ENCODE measurements at places on chromosomes 3 and 15.
A peak's percentile ranks its signal among the peaks of the same experiment; 100 is the strongest.

- no peak for DNase-seq
Measured at GRCh38 chr15:80059786-80060355, 395 bp downstream of the ZFAND6 start.

DNA sequence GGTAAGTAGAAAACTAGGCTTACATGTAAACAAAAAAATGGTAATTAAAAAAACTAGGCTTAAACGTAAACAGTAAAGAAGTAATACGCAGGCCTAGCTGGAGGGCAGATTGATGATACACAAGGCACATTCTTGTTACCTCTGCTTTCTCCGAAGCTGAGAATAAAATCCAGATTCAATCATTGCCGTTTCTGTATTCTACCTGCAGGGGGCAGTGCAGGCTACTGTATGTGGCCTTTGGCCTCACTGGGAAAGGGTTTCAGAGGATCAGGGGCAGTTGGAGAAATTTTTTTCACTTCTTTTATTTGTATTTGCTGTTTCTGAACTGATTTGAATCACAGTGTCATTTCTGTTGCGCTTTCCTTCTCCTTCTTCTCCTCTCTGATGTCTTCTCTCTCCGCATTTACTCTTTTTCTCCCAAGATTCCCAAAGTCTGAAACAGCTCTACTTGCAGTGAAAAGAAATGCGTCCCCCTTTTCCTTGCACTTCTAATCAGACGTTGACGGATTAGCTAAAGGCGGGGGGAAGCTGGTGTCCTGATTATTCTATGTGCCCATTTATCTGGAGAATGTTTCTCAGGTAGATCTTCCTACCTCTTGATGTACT is 67.1 kb upstream of the MCTP2 start:
- peak; percentile 22 for DNase-seq

- DNase-seq = no peak
Measured at GRCh38 chr15:42616107-42616506, 40.7 kb downstream of the STARD9 start.

DNA sequence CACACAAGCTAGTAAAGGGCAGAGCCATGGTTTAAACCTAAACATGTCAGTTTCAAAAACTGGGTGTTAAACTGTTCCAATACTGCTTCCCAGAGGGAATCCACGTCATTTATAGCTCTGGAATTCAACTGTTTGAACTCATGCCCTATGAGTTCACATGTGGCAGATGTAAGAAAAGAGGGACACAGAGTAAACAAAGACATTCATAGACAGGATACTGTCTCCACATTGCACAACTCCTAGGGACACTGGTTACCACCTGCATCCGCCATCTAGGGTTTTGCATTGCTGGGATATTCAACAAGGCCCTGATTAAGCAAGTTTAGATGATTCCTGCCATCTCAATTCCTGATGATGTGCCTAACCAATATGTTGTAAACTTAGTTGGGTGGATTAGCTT is 134.1 kb upstream of the COL8A1 start:
- no peak for DNase-seq

- DNase-seq = no peak
Measured at GRCh38 chr3:162022911-162023310, 526.3 kb downstream of the OTOL1 start.

DNA sequence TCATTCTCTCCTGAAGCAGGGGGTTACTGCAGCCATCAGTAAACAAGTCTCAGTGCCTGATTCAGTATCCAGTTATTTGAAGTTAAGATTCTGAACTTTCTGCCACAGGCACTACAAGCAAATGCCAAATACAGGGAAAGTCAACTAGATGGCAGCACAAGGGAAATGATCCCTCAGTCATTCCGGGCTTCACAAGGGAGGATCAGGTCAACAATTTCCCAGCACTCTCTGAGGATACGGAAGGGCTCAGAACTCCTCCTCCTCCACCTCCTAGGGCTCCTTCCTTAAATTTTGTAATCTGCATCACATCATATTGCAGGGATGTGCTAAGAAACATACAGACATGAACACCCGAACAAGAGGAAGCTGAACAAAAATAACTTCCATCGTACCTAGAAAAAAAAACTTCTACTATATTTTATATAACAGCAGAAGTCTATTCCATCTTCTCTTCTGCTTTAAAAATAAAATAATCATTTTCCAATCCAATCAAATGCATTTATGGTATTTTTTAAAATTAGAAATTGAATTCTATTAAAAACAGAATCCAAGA is 187.1 kb downstream of the FMN1 start:
- no peak for DNase-seq

- DNase-seq = no peak
Measured at GRCh38 chr3:159560214-159560979, 428.2 kb upstream of the IL12A start.

- no peak for DNase-seq
Measured at GRCh38 chr15:58457466-58457965, 25.7 kb downstream of the LIPC start.

DNA sequence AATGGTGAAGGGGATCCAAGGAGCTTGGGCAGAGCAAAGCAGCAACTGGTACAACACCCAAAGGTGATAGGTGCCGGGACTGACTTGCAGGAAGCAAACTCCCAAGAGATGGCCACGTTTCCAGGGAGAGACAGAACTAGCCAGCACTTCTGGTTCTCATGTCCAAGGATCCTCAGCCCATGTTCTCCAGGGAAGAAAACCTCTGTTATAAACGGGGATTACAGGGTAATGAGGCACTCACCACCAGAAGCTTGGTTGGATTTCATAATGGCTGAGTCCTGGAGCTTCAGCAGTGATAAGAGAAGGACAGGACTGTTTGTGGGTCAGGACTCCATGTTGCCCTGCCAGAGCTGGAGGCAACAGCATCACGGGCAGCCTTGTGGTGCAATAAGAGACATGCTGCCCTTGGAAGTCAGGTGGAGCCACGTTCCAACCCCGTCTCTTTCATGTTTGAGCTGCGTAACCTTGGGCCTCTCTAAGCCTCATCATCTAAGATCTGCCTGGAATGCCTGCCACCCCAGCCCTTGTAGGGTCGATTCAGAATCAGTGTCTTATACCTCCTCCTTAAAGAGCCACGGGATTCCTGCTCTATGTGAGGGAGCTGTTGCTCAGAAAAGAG is 181.0 kb downstream of the ABHD5 start:
- DNase-seq = no peak

DNA sequence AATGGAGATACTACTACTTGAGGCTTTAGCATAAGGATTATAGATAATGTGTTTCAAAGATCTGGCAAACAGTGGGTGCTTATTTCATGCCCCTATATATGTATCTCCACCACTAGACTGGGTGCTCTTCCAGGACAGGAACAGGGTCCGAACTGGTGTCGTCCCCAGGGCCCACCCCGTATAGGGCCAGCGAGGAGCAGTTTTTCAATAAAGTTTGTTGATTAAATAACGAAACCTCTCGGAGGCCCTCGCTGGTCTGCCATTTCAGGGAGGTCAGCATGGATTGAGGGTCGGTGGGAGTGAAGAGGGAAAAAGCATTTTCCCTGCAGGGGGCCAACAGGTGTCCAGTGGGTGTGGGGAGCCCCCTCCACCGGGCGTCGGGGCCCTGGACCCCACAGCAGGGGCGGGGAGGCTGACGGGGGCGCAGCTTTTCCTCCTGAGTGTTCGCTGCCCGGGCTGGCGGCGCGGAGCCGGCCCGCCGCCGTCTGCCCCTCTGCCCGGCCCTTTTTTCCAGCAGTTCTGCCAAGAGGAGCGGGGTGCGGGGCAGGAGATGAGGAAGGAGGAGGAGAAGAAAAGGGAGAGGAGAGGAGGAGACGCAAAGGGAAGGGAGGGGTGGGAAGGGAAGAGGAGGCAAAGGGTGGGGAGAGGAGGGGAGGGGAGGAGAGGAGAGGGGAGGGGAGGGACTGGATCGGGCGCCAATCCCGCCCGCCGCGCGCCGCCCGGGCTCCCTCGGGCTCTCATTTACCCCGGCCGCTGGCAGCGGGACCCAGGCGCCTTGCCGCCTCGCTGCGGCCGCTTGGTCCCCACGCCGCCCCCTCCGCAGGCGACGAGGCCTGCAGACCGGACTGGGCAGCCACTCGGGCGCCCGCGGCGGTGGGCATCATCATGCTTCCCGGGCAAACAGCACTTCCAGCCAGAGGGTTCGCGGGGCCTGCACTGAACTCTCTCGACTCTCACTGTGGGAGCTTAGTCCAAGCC is 66.3 kb downstream of the ISG20 start:
- no peak for DNase-seq

DNA sequence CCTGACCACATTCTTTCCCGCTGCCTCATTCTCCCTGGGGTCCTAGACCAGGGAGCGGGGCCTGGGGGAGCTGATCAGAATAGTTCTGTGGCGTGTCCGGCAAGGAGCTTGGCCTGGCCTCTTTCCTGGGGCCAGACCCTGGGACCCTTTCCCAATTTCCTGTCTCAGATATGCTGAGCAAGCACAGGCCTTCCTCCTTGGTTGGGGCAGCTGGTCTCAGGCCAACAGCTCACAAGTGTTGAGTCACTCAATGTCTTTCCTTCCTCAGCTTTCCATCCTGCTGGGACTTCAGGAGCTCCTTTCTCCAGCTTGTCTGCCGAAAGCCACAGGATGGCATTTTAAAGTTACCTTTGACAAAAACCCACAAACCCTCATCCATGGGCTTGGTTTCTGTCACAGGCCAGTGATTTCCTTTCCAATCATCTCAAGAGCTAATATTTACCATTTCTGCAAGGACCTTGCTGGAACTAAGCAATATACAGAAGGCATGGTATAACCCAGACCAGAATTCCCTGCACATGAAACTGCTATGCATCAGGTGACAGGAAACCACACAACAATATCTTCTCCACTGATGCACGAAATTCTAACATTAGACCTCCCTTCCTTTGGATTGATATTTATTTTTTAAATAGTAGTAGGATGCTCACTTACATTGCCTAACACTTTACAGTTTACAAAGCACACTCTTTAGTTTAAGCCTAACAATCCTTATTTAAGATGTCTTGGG is 19.5 kb upstream of the TIMP4 start:
- DNase-seq = no peak

DNA sequence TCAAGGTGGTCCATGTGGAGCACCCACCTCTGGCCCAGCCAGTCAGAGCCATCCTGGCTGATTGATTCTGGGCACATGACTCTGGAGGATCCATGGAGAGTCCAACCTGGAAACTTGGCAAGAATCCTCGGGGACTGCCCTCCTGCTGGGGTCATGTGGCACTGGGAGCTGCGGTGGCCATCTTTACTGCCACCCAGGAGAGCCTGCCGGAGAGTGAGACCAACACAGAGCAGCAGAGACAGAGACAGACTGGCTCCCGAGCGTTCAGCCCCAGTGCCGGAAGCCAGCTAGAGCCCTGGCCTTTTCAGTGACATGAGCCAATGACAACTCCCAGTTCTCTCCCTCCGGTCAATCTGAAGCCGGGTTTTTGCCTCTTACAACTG is 11.5 kb upstream of the GATA2 start:
- no peak for DNase-seq

DNA sequence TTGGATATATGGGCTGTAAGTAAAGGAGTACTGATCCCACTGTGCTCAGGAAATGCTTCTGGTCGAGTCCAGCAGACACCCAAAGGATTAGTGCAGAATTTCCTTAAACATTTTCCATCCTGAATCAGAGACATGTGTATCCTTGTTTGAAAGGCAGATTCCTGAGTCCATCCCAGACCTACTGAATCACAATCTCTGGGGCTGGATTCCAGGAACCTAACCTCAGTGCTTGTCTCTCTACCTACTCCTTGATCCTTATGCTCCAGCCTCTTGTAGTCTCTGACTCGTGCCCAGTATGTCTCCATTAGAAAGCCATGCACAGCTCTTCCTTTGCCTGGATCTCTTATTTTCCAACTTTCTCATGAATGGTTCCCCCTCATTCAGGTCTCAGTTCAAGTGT is 585.8 kb downstream of the NLGN1 start:
- no peak for DNase-seq

GRCh38 chr3:189954733-189955665 is 165.7 kb downstream of the P3H2 start:
- DNase-seq = no peak

- no peak for DNase-seq
Measured at GRCh38 chr3:175704366-175705055, 845.4 kb downstream of the NAALADL2 start.

DNA sequence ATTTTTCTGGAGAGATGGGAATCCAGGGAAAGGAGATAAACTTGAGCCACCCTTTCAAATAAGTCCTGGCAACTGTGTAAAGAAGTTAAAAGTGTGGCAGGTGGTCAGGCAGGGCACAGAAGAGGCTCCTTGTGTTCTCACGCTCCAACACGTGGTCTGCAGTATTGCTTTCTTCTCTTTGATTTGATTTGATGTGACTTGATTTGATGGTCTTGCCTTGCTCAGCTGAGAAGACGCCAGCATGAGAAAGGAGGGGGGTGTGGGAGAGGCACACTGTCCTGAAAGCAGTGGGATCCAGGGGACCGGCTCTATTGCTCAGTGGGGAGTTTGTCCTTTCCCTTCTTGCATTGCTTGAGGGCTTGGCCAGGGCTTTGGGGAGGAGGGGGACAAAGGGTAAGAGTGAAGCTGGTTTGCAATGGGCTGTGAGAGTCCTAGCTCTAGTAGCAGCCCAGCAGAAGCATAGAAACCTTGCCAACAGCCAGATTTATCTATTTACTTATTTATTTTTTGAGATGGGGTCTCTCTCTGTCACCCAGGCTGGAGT is 25.7 kb upstream of the NEO1 start:
- no peak for DNase-seq

DNA sequence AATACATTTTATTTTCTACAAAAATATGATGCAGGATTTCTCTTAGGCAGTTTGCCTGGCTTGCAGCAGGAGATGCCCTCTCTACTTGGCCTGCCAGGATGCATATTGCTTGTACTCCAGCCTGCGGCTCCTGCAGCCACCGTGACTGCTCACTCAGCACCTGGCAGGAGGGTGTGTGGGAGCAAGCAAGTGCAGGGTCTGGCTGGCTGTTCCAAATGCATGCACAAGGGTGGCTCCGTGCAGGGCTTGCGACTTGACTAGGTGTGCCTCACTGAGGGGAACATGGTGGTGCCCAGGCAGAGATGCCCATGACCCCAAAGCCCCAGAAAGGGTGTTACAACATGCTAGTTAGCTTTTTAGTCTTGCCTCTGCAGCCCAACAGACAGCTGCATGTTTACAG is 1240.2 kb upstream of the ALCAM start:
- no peak for DNase-seq

DNA sequence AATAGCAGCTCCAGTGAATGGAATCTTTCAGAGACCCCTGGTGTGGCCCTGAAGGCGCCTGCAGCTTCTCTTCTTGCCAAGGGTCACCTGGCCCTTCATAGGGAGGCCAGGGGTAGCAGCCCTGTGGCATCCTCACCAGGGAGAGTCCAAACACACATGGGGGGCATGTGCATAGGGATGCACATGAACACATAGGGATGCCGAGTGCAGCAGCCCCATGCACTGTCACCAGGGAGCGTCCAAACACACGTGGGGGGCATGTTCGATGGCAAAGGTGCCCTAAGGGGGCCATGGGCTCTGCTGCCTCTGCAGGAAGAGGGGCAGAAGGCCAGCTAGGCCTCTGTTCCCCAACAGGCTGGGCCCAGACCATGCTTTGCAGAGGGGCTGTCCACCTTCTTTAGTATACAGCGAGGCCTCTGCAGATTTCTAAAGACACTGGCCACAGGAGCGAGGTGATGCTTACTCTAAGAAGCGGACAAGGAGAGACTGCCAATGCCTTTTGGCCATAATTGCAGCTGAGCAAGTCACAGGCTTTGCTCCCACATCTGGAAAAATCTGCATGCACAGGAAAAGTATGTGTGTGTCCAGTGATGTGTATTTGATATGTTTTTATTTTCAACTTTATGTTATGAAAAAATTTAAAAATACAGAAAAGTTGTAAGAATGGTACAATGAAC is 21.0 kb downstream of the ANAPC13 start:
- no peak for DNase-seq

All from NCI-H2081 treated with DMSO at 0.1 percent for 48 hours (cell line).